ENCODE measurements at places on chromosomes 5 and 9.

DNA sequence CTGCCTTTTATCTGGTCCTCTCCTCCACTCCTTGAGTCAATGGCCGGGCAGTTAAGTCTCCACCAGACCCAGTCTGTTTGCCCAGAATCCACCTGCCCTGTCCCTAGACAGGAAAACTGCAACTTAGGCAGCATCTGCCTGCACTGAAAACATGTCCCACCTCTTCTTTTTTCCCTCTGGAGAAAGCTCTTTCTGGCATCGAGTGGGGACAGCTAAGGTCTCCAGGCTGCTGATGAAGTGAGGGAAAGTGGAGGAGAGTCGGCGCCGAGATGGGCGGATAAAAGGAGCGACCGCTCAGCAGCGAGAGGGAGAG, 243 bp upstream of the SHISAL2B start:
- no peak for DNase-seq

DNA sequence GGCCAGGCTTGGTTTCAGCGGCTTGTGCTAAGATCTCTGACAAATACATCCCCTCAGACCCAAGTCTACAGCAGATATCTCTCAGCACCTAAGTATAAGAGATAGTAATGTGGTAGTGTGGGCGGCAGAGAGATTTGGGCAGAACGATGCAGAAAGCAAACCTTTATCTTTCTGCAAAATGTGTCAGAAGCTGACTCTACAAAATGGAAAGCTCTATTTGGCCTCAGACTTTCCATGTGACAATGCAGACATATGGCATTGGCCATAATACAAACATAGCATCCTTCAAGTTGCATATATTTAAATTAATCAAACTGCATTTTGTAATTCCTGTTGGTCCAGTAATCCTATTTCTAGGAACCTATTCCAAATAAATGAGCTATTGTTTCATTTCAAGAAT, 102.5 kb upstream of the RAI14 start:
- no peak for DNase-seq

- DNase-seq = no peak
Observed at GRCh38 chr5:52863715-52864290, 76.1 kb downstream of the ITGA1 start.

DNA sequence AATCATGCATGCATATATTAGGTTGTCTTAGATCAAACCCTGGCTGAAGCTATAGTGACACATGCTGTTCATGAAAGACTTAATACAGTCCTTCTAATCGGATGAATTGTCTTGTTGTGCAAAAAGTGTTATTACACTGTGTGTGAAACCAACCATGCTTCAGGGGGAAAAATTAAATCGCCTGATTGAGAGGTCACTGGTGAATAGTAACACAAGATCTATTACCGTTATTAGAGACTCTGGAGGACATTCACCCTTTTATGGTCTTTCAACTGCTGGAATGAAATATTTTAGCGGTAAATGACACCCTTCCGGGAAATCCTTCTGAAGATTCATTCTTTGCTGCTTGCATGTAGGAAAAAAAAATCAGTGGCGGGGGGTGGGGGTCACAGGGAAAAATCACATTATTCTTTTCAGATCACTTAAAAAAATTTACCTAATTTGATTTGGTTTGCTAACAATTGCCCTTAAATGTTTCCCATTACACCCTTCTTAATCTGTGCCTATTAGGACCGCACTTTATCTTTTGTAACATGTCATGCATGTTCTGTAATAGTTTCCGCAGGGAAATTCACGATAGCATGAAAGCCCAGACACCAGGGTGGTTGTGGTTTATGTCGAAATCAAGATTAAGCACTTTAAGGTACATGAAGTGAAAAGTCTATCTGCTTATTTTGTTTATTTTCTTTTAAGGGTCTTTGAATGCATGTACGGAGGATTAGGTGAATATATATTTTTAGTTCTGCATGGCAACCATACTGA, 120.6 kb downstream of the FOCAD start:
- no peak for DNase-seq

DNA sequence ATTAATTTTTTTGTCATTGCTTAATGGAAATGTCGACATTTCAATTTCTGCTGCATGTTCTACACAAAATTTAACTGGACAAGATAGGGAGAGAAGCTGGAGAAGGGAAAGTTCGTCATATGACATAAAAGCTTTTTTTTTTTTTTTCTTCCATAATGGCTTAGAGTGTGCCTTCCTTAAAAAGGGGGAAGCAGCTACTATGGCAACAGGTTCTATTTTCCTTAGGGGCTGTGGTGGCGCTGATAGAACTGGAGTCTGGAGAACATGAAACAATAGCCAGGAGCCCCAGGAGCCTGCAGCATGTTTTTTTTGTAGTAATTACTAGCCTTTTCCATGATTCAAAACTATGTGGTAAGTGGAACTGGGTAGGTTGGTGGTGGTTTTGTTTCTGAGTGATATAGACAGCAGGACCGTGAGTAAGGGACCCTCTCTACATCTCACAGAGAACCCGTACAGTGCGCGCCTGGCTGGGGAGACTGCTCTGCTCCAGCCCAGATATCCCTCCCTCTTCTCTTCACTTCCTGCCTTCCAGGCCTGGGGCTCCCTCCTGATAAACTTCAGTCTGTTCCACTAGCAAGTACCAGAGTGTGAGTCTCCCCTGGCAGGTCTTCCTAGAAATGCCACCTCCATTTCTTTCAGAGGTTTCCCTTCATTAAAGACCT, 301.6 kb downstream of the NR3C1 start:
- DNase-seq = no peak

DNA sequence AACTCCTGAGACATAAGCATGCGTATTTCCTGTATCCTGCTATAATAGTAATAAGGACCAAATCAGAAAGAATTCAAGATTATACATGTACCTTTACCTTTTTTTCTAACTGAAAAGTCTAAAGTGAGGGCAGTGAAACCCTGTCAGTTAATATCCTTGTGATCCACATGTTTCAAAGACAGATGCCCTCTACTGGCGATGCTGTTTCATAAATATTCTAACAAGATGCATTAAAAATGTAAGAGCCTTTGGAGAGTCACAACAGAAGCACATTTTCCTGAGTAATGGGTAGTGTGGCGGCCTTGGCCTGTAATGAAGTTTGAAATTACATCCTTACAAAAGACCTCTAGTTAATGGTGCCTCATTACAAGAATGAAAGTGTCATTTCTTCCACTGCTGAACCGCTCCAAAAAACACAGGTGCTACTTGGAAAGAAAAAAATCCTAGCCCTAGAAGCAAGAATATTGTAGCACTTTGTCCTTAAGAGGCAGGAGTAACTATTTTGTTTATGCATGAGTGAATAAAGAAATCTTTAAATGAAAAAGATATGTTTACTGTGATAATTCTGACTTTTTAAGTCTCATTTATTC, 232.6 kb downstream of the EPB41L4A start:
- peak; percentile 58 for DNase-seq

DNA sequence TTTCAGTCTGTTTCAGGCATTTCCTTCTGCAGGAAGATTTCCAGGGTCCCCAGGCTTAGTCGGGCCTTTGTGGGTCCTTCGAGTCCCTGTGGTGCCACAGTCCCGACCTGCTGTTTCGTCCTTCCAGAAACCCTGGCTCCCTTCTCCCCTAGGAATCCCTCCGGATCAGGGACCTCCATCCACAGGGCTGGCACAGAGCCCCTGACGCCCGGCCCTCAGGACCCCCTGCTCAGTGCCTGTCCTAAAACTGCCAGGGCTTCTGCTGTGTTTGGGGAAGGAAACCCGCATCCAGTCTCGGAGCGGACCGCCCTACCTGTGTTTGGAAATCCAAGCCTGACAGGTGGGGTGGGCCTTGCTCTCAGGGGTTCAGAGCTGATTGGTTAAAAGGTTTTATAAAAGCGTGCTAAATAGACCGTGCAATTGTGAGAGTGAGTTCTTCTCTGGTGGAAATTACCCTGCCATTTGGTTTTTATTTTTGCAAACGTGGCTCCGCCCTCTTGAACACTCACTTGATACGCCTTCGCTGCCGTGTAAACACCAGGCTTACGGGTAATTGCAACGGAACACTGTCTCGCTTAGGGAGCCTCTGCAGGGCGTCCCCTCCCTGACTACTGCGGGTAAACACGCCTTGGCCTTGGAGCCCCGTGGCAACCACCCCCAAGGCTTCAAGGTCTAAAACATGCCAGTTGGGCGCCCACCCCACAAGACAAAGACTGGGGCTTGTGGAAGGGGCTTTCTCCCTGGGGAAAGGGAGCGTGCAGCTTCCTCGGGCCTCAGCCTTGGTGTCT, 121.2 kb downstream of the PHF2 start:
- no peak for DNase-seq

GRCh38 chr5:28398185-28398584, 1359.8 kb upstream of the CDH9 start:
- no peak for DNase-seq

- no peak for DNase-seq
Observed at GRCh38 chr9:3721096-3721495, 195.3 kb upstream of the RFX3 start.

GRCh38 chr9:70121818-70122436, 78.3 kb downstream of the MAMDC2 start:
- DNase-seq = peak; percentile 63

DNA sequence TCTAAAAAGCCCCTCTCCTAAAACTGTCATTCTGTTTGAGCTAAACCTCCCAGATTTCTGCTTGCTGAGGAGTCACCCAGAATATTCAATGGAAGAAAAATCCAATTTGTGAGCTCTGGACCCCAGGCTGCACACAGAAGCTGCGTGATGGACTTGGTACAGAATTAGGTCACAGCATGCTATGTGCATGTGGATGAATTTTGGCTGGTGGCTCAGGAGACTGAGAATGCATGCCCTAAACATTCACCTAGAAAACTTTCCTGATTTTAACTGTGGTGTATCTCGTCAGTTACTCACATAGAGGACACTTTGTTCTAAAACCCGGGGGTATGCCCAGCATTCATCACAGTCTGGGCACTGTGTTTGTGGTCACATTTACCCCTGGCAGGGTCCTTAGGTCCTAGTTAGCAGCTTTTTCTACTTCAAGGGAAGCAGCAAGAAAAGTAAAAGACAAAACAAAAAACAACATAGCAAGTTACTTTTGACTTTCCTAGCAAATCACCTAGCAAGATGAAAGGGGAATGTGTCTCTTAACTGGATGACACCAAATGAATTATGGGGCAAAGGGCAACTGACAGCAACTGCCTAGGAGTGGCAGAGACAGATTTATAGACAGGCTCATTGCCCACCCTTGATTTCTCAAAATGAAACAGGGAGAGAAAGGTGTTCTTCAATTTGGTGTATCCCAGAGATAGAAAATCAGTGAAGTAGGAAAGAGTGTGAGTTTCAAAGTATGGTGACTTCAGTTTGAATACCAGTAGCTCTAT, 8.3 kb upstream of the SHROOM1 start:
- no peak for DNase-seq

DNA sequence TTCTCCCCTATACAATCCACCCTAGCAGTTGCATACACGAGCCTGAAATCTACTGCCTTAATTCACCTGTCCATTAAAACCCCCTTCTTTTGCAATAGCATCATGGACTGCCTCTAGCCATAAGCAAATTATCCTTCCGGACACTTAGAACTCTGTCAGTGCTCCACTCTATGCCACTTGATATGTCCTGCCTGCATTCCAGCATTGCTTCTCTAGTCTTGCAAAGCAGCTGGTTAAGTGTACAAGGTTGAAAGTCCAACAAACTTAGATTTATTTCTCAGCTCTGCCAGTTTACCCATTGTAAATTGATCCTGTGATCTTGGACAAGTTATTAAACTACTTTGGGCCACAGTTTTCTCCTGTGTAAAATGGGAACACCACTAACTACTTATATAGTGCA, 197.9 kb downstream of the EPB41L4A start:
- no peak for DNase-seq

DNA sequence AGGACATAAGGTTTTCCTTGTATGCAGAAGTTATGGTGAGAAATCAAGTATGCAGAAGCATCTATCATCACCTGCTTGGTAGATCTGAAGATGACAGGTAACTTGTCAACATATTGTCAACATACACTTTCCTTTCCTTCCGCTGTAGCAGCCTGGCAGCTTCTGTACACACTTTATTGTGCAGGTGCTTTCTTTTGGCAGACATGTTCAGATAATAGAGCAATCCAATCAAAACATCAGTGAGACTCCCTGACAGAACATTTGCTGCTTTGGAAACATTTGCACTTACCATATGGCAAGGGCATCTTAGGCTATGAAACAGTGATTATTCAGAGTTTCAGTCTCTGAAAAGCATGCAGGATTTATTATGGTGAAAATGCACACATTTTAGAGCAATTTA, 161.1 kb upstream of the CDH12 start:
- DNase-seq = no peak

GRCh38 chr5:15209053-15209762, 290.8 kb upstream of the FBXL7 start:
- no peak for DNase-seq

GRCh38 chr5:174218162-174218561, 172.7 kb downstream of the NSG2 start:
- no peak for DNase-seq

DNA sequence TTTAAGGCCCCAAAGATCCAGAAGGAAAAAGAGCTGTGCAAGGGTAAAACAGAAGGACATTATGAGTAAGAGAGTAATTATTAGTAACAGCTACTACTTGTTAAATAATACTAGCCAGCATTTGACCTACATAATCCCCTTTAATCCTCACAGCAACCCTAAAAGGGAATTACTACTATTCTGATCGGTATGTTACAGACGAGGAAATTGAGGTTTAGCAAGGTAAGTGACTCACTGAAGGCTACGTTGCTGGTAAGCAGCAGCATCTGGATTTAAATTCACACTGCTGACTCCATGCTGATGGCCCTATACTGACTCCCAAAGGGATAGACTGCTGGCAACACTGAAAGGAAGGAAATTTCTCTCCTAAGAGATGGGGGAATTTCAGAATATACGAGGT, 3.7 kb upstream of the FSD1L start:
- DNase-seq = peak; percentile 53

- DNase-seq = peak; percentile 76
Observed at GRCh38 chr5:9888501-9888901, 258.4 kb upstream of the TAS2R1 start.

GRCh38 chr9:120603591-120603990, 23.6 kb upstream of the CDK5RAP2 start:
- no peak for DNase-seq

- DNase-seq = no peak
Observed at GRCh38 chr5:15785531-15785981, 285.6 kb downstream of the FBXL7 start.

- DNase-seq = peak; percentile 69
Observed at GRCh38 chr5:87394411-87395165, 18.1 kb downstream of the CCNH start.

GRCh38 chr5:135648116-135648515, 69.3 kb upstream of the CXCL14 start:
- no peak for DNase-seq

GRCh38 chr5:115366223-115366622, 69.8 kb upstream of the CCDC112 start:
- peak; percentile 95 for DNase-seq

DNA sequence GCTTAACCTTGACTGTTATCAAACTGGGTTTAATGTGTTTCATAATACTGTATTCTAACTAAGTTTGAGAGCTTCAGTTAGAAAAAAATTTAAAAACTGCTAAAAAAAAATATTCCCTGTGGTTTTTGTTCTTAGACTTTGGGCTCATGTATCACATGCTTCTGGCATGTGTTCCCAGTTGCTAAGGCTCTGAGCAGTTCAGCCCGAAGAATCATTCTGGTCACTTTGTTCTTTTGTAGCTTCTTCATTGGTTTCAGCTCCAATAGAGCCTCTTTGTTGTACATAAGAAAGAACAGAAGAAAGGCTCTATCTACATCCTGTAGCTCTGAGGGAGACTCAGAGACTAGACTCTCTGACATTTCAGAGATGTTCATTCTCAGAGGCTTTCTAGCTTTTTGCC, 25.6 kb downstream of the KCNN2 start:
- DNase-seq = no peak
